ENCODE measurements at places on chromosomes 7 and 10.

DNA sequence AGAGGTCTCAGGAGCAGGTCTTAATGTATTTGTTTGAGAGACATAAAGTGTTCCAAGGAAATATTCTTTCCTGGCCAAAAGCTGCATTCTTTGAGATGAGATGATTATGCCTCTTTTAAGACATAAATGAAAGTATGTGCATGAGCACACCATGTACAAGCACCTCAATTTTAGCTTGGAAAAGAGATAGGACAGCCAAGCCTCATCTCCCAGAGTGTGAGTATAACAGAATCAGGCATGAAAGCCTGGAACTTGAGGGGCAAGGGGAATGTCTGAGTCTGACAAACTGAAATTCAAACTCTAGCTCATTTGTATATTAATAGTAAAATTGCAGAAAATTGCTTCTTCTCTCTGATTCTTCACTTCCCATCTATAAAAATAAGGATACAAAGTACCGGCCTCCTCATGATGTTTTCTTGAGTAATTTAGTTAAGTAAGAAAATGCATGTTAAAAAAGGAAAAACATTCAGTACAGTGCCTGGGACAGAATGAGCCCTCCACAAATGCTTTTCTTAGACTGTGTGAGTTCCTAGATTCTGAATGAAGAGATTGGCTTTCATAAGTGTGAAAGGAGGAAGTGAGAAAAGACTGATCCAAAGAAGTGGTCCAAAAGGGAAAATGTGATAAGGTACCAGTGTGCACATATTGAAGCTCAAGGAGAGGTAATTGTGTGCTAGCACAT is 1260.9 kb upstream of the SORCS1 start:
- no peak for DNase-seq

DNA sequence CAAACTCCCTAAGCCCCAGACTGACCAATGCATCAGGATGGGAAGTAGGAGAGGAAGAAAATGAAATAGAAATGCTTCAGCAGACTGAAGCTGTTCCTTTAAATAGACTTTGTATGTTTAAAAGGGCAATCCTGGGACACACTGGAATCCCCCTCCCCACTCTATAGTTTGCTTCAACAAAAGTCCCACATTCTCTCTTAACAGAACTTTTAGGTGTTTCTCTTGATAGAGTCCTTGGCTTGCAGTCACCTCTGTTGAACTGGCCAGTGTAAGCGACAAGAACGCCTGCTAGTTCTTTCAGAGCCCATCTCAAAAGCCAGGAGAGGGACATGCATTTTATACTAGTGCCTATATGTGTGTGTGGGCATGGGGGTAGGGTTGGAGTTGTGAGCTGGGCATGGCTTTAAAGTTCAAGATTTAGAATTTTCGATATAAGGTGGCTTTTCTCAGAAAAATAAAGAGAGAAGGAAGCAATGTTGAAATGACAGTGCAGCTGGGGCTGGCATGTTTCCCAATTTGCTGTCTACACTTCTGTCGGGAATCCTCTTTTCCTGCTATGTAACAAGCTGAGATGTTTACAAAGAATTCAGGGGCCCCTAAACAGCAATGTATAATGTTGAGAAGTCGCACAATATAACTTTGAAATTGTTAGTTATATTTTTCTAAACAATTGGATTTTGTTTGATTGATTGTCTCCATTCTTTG is 2.1 kb downstream of the TBX20 start:
- DNase-seq = peak; percentile 12

DNA sequence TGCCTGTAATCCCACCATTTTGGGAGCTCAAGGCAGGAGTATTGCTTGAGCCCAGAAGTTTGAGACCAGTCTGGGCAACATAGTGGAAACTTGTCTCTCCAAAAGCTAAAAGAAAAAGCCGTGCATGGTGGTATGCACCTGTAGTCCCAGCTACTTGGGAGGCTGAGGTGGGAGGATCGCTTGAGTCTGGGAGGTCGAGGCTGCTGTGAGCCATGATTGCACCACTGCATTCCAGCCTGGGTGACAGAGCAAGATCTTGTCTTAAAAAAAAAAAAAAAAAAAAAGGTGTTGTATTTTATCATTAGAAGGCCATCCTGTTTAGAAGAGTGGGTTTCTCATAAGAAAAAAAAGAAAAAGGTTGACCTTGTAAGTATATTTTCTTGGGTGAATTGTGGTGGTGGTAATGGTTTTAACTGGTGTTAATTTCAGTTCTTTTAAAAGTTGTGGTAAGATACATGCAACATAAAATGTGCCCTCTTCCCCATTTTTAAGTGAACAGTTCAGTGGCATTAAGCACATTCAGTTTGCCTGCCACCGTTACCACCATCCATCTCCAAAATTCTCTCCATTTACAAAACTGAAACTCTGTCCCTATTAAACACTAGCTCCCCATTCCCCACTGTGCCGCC is 34.7 kb downstream of the GRIFIN start:
- DNase-seq = no peak

- peak; percentile 31 for DNase-seq
Measured at GRCh38 chr10:28326516-28327490, 23.9 kb upstream of the MPP7 start.

GRCh38 chr10:102633287-102633686 is 11.0 kb upstream of the TRIM8 start:
- peak; percentile 38 for DNase-seq

GRCh38 chr7:45712057-45712689 is 138.0 kb downstream of the ADCY1 start:
- DNase-seq = no peak

GRCh38 chr7:149454750-149455149 is 6.1 kb downstream of the ZNF777 start:
- no peak for DNase-seq

GRCh38 chr7:84271543-84271942 is 77.0 kb upstream of the SEMA3A start:
- DNase-seq = peak; percentile 38

DNA sequence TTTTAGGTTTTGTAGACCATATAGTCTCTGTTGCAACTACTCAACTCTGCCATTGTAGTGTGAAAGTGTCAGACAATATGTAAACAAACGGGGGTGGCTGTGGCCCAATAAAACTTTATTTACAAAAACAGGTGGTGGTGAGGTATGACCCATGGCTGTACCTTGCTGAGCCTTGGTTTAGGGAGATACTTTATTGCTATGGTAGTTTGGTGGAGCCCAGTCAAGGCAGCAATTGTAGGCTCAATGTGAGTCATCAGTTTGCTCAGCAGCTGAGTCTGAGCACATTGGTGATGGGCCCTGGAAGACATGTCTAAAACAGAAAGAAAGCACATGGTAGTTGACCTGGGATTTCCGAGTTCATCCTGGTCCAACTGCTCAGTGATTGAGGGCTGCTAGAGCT is 242.5 kb downstream of the REEP3 start:
- DNase-seq = peak; percentile 5

DNA sequence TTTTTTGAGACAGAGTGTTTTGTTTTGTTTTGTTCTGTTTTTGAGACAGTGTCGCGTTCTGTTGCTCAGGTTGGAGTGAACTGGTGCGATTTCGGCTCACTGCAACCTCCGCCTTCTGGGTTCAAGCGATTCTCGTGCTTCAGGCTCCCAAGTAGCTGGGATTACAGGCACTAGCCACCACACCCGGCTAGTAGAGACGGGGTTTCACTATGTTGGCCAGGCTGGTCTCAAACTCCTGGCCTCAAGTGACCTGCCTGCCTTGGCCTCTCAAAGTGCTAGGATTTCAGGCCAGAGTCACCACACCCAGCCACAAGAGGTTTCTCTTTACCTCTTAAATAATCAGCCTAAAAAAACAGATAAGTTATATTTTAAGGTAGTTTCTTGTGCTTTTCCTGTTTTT is 8.7 kb upstream of the ARHGAP12 start:
- no peak for DNase-seq

- DNase-seq = no peak
Measured at GRCh38 chr10:124293616-124294449, 124.9 kb downstream of the OAT start.

DNA sequence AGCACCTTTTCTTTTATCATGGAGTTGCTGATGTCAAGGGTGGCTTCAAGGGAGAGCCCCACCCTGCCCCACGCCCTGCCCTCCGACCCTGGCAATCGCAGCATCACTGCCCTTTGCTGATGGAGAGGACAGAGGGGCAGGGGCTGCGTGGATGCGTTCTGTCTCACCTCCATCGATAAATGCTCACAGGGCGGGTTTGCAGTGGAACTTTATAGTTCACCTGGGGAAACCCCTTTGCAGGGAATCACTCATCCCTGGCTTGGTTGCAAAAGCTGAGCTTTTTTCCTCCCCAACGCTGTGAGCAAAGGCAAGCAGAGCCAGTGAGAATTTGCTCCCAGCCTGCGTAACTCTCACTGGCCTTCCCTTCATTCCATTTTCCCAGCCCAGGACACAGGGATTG is 176.8 kb downstream of the WDR37 start:
- no peak for DNase-seq

DNA sequence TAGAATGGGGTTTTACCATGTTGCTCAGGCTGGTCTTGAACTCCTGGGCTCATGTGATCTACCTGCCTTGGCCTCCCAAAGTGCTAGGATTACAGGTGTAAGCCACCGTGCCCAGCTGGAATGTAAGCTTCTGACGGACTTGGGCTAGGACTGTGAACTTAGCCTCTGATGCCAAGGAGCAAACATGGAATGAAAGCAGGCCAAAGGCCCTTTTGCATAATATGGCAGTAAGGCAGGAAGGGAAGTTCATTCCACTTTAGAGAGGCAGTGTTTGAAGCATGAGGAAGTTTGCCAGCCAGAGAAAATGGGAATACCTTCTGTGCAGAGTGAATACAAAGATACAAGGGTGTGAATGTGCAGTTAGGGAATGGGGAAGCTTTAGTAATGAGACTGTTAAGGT is 20.3 kb downstream of the VCL start:
- no peak for DNase-seq

DNA sequence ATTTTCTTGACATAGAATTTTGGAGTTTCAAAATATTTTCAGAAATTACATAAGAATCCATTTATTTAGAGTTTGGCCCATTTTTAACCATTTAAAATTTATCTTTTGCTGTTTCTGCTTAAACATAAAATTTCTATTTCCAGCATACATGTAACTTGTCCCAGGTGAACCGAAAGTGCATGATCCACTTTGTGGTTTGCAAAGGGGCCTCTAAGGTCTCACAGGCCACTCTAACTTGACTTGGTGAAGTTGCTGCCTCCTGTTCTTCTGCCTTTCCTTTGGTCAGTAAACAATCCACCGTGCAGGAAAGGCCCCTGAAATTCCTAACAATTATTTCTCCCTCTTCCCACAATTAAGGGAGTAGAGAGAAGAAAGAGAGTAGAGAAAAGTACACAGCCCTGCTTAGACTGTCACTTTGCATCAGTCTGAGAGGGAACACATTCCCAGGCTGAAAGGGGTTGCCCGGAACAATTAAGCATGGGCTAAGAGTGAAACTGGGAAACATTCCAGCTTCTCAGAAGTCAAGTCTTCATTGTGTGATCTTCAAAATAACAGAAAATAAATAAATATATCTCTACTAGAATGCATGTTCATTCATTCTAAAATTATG is 79.5 kb upstream of the SEMA3A start:
- DNase-seq = peak; percentile 6

DNA sequence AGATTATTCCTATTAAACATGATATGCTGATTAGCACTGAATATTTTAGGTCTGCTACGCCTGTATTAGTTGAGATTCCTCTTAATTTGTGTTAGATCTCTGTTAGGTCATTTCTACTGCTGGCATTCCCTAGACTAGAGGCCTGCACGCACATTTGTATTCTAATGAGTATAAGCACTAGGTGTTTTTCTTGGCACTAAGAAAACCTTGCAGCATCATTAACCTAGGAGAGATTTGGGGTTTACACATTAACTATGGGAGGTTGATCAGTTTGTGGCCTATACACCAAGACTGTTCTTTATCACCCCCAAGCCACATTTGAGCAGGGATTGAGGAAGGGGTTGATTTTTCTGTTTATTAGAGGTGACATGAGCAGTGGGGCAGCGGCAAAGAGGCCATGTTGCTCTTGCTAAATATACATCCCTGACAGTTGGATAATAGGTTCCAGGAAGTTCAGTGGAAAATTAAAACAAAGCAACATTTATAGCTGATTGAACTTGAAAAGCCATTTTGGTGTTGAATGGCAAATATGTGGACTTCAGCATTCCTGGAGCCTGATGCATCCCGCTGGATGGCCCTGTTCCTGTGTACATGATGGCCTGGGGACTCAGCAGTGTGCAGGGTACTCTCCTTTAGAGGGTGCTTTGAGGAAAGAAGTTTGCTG is 65.2 kb downstream of the GBF1 start:
- DNase-seq = no peak

DNA sequence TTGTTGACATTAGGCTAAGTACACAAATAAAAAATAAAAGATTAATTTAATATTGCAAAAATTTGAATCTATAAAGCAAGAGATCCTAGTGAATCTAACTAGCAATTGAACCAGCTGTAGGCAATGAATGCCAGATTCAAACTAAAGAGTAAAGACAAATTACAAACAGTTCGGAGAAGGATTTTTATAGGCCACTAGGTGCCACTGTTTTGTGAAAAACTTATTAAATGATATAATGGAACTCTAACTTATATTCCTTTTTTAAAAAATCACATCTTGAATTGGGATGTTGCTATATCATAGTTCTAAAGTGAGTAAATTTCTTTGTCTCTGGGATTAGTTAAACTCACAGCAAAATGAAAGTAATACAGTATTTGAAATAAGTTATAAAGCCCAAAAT is 39.1 kb upstream of the GNAI1 start:
- DNase-seq = peak; percentile 38

DNA sequence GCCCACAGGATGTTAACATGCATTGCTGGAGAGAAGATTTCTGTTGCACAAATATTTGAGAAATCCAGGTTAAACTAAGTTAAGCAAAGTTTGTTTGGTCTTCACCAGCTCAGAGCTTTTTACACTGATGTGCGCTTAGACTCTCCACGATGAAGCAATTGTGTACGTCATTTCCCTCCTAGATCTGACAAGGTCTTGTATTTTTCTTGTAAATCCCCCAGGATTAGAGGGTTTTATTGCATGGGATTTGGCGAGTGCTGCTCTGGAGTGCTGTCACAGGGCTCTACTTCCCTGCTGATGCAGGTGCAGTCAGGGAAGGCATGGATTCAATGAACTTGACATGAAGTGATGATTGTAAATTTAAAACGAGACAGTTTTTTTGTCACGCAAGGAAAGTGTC is 173.3 kb downstream of the PDE1C start:
- no peak for DNase-seq

- no peak for DNase-seq
Measured at GRCh38 chr10:112160834-112161233, 22.7 kb downstream of the GPAM start.

DNA sequence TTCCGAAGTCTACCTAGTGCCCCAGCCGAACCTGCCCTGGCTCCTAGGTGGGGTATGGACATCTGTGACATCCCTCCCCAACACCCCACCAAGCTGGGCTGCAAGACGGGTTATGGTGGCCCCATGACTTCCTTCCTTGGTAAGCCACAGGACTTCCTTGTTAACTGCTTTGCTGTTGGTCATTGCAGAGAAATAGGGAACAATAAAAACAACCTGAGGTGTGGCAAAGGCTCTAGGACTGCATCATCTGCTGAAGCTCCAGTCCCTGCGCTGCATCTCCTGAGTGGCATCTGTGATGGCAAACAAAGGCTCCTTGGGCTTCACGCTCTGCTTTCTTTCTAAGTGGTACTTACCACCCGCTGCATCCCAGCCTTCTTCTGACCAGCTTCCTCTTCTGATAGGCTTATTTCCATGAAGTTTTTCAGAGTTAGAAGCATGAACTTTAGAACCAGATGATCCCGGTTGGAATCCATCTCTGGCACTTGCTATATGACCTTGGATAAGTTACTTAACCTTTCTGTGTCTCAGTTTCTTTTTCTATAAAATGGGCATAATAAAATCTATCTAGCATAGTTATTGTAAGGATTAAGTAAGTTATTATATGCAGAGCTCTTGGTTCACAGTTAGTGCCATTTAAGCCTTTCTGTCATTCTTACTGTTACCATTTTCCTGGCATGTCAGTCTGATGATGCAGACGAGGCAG is 216.8 kb downstream of the RPS24 start:
- DNase-seq = no peak

All from MCF 10A (cell line).